ENCODE measurements at places on chromosomes 6 and 20. TPM values are rescaled to one million over a fixed set of nuclear protein-coding genes. Genes with fewer than 3 reads are reported as not detected.
A peak's percentile ranks its signal among the peaks of the same experiment; 100 is the strongest.

Gene E2F1
- 68.8 TPM for total RNA-seq

Gene SLC4A11
- 3.5 TPM for total RNA-seq

Gene SUMO4
- 3.7 TPM for total RNA-seq

Gene TNNC2
- total RNA-seq = not detected

Gene GNAS
- total RNA-seq = 666 TPM

Gene MRPS18B
- 102 TPM for total RNA-seq

DNA sequence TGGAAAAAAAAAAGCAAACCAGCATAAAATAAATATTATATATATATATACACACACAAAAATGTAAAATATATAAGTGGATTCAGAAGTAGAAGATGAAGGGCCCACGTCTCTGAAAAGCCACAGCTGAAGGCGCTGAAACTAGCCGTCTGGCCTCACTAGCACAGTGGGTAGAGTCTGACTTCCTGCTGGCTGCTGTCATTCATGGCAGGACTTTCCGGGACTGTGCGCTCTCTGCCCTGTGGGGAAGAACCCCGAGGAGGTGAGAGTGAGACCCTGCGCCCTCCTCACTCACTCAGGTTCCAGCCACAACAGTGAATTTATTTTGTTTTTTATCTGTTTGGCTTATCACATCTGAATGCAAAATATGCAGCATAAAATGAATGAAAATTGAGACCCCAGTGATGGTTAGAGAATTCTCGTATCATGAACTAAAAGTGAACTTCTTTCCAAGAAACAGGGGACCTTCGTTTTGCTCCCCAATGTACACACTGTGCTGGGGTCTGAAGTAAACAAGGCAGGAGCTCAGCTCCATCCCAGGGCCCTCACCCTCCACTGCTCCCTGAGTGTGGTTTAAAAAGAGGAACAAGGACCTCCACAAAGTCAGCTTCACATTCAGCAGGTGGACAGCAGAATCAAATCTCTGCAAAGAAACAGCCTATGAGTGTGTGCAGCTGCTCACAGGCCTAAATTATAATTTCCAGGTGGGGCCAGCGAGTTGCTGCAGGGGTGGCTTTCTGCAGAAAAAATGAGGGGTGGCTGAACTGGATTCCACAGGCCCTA is 1.3 kb upstream of the RAMACL start:
- no peak for DNase-seq

GRCh38 chr6:151690303-151690702 is 117.2 kb upstream of the ESR1 start:
- DNase-seq = no peak

GRCh38 chr6:134216301-134217010 is 101.5 kb downstream of the SGK1 start:
- DNase-seq = no peak

DNA sequence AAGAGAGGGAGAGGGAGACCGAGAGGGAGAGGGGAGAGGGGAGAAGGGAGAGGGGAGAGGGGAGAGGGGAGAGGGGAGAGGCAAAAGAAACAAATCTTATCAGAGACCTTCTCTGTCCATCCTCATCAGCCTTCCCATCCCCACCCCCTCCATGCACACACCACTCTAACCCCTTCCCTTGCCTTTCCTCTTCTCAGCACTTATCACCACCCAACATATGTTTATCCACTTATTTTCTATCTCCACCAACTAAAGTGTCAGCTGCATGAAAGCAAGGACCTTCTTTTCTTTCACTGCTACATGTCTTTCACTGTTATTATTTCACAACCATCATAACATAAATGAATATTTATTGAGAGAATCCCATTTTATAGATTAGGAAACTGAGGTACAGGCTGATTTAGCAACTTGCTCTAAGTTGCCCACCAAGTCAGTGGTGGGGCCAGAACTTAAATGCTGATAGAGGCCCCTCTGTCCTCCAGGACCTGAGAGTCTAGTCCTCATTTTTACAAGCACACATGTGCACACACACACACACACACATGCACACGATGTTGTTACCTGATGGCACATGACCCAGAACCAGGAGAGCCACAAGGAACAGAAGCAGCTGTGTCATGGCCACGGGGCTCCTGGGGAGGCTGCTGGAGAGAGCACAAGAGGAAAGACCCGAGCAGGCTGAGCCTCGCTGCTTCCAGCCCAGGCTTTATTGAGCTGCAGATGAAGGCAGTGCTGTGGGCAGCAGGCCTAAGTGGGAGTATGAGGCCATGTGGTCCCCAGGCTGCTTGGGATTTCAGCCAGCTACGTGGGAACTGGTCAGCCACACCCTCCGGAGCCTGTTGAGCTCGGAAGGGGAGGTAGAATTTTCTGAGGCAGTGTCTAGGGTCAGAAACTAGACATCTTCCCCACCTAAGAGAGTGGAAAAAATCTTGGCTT is 2.3 kb downstream of the DEFB124 start:
- DNase-seq = no peak

DNA sequence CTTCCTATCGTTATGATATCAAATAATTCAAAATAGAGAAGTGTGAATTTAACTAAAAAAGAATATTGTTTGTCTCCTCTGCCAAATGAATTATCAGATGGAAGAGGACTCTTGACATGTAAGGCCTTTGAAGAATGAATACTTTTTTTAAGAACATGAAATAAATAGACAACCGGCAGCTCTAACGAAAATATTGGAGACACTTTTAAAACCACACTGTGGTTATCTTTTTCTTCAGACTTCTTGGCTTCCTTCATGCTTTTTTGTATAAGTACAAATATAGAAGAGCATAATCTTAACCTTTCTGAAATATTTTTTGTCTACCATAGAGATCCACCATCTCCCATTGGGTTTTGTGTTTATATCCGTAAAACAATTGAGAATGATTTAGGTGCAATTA is 115.2 kb upstream of the SCGN start:
- no peak for DNase-seq

DNA sequence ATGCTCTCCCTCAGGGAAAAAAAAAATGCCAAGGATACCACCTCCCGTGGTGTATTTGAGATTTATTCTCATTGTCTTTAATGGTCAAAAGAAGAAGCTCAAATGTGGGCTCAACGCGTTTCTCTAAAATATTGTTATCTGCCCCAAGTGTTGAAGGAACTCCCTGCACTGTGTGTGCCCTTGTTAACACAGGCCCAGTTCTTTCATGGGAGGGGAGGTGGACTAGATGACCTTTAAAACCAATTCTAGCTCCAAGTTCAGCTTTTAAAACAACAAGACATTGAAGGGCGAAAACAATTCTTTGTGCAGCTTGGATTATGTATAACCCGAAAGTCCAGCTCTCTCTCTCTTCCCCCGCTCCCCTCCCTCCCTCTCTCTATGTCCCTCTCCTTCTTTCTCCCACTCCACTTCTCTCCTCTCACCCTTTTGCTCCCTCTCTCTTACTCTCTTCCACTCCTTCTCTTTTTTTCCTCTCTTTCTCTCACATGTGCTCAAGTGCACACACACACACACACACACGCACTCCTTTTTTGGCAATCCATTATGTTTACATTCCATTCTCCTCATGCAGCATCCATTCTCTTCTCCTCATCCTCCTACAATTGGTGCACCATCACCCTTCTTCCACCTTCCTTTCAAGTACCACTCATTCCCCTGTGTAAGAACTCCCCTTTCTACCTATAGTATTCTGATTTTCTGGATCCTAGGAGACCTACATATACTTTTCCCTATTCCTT is 8.5 kb downstream of the HLA-DMB start:
- DNase-seq = no peak

- DNase-seq = no peak
Observed at GRCh38 chr20:38872491-38873049, 53.6 kb upstream of the FAM83D start.

GRCh38 chr6:56364827-56365339 is 117.5 kb upstream of the COL21A1 start:
- no peak for DNase-seq

GRCh38 chr6:34523441-34524206 is 32.5 kb downstream of the SPDEF start:
- DNase-seq = no peak

DNA sequence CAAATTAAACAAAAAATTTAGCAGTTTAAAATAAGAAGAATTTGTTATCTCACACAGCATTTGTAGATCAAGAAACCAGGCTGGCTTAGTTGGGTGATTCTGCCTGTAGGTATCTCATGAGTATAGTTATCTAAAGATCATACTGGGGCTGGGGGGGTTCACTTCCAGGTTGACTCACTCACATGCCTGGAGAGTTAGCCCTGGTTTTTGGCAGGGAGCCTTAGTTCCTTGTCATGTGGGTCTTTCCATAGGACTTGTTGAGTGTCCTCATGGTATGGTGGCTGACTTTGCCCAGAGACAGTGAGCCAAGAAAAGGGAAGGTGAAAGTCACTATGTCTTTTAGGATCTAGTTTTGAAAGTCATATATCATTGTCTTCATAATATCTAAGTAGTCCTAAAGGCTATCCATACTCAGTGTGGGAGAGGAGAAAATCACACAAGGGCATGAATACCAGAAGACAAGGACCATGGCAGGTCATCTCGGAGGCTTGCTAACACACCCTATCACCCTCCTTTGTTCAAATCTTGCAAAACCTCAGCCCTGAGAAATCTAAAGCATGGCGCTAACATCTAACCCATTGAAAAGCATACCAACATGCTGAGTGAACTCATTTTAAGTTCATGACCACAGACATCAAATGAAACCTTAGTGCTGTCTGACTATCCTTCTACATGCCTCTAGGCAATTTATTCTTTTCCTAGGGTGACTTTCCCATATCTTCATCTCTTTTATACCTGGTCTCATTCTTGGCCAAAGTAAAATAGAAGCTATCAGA is 39.2 kb downstream of the CYP24A1 start:
- DNase-seq = no peak

GRCh38 chr20:6115221-6115895 is 7.5 kb downstream of the FERMT1 start:
- DNase-seq = no peak

GRCh38 chr20:23995905-23996666 is 7.5 kb upstream of the GGTLC1 start:
- peak; percentile 25 for DNase-seq

GRCh38 chr6:2890976-2891767 is 11.9 kb downstream of the SERPINB9 start:
- no peak for DNase-seq

DNA sequence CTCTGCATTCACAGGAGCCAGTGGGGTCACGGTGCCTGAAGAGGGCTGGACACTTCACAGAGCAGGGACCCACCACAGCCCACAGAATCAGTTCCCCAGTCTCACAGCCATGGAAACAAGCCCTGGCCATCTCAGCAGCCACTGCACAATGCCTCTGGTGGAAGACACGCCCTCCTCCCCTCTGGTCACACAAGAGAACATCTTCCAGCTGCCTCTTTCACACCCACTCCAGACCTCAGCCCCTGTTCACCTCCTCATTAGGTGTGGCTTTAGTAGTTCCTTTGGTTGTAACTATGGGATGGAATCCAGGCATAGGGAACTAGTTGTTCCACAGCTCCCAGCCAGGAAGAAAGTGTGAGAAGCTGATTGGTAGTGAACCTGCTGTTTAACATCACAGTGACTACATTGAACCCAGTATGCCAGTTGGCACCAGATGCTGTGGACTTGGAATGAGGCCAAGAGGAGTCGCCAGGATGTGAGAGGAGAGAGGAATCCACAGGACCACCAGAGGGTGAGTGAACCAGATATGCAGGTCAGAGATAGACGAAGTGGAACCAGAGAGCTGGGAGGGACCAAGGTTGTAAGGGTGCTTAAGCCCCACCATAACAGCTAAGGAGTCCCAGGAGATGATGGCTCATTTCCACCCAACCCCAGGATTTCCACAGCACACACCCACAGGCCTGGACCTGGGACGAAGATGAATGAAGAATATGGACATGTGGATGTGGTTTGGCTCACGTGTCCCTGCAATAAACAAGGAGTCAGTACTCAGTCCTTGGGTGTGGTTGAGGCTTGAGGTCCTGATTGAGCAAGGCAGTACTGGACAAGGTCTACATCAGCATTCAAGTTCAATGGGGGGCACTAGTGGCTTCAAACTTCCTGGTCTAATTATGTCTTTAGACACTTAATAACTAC is 8.8 kb upstream of the BTN3A3 start:
- DNase-seq = no peak

GRCh38 chr6:41056768-41057490 is 3.9 kb downstream of the APOBEC2 start:
- DNase-seq = no peak

- no peak for DNase-seq
Observed at GRCh38 chr6:75931011-75931680, 141.3 kb downstream of the IMPG1 start.

- DNase-seq = no peak
Observed at GRCh38 chr20:41800040-41800439, 181.9 kb upstream of the CHD6 start.

- peak; percentile 44 for DNase-seq
Observed at GRCh38 chr20:36629719-36630681, 16.0 kb downstream of the SLA2 start.

DNA sequence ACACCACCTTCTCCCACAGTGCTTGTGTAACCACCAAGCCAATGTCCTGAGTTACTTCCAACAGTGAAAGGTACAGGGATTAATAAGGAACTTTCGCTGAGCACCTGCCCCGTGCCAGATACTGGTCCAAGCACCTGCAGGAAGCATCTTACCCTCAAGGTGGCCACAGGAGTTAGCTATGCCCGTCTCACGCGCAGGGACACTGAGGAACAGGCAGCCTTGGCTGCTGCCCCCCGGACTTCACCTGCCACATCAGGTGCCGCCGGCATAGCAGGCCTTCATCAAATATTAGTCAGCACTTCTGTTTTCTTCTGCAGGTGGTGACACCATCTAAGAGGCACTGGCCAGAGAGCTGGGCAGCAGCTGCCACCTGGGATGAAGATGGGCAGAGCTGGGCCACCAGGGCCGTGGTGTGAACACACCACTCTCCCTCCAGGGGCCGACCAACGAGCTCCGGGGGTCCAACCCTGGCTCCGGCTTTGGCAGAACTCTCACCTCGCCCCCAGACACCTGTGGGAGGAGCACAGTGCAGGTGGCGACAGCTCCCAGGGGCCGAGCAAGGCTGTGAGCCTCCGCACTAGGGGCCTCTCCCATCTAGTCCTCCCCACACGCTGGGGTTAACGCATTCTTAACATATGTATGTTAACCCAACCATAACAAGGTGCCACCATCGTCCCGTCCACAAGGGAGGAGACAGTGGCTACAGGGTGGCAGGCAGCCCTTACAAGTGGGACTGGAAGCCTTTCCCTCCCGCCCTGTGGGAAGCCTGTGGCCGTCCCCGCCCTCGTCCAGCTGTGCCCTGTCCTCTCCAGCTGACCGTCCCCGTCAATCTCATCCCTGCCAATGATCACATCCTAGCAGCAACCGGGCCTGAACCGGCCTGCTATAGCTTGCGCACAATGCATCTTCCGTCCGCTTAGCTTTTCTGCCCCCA is 2.9 kb upstream of the PPDPF start:
- no peak for DNase-seq

DNA sequence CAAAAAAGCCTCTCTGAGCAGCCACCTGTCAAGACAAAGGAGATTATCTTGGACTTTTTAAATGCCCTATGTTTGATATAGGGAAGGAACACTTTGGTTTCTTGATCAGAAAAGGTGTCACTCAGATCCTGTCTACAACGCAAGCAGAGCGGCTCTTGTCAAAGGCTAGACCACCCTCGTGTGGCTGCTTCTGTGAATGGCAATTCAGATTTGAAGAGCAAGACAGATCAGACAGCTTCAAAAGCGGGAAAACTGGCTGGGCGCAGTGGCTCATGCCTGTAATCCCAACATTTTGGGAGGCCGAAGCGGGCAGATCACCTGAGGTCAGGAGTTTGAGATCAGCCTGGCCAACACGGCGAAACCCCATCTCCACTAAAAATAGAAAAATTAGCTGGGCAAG is 10.1 kb upstream of the NXT1 start:
- DNase-seq = no peak

- DNase-seq = peak; percentile 61
Observed at GRCh38 chr6:43454290-43454695, 1.1 kb downstream of the DLK2 start.

Data from CD8-positive, alpha-beta memory T cell (primary cell).